ENCODE measurements at places on chromosomes 11 and 22.

- no peak for DNase-seq
Measured at GRCh38 chr22:20107951-20108756, 7.8 kb upstream of the RANBP1 start.

DNA sequence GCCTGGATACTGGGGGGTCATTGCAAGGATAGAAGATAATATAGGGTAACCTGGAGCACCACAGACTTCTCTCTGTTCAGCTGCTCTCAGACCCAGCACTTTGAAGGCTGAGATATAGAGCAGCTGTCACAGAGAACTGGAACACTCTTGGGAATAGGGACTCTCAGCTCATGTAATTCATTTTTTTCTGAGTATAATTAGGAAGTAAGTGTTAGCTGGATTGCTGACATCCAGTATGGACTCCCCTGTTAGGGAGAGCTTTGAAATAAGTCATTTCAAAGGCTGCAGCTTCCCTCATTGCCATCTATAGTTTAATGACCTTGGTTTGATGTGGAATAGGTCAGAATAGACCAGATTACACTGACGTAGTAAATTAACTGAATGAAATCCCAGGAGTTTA, 120.8 kb upstream of the POU2AF2 start:
- DNase-seq: no peak

DNA sequence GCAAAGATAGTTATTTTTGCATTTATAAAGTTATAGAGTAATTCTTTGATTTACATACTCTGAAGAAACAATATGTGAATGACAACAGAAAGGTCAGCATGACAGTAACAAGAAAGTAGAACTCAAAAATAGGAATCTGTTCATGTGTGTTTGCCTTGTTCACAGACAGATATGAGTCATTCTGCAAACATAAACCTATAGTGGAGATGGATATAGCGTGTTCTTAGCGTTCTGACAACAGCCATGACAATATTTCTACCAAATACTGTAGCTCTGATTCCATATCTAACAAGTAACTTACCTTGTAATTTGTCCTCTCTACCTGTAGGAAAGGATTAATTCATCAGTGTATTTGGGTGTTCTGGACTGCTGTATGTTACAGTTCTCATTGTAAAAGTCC, 208.5 kb upstream of the MTMR2 start:
- no peak for DNase-seq

DNA sequence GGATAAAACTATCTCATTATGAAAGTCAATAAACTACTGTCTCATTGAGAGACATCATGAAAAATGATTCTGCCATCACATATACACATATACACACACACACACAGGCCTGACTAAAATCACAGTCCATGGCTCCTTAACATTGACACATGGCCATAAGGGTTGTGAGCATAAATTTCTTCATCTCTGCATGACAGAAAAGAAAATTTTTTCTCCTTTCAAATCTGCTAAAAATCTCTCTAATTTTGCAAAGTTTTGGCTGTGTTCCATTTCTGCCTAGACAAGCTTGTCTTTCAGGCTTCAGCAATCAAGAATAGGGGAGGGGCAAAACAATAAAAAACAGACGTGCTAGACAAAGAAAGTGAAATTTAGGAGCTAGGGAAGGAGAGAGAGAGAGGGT, 324.5 kb downstream of the LRRC4C start:
- DNase-seq: no peak

DNA sequence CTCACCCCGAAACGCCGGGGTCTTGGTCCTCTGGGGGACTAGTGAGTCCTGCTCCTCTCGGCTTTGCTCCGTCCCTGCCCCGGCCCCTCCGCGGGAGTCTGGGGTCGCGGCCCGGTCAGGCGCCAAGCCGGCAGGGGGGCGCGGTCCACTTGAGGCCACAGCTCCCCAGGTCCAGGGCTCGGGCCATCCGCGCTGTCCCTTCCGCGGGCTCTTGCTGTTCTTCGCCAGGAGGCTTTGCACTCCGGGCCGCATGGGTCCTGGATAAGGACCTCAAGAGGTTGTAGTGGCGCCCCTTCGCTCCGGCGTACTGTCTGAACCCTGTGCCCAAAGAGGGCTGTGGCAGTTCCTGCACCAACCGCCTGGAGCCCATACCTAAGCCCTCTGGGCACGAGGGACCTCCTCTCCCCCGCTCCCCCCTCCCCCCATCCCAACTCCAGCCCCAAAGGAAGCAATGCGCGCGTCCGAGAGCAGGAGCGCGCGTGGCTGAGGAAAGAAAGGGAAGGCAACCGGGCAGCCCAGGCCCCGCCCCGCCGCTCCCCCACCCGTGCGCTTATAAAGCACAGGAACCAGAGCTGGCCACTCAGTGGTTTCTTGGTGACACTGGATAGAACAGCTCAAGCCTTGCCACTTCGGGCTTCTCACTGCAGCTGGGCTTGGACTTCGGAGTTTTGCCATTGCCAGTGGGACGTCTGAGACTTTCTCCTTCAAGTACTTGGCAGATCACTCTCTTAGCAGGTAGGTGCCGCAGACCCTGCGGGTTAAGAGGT, at the start of gene ADM:
Gene ADM, plus strand, starts transcription at position 579 of the 767 bp plus-strand sequence. CDS start 628 bp downstream, outside the sequence.
- peak; percentile 14 for DNase-seq

- no peak for DNase-seq
Measured at GRCh38 chr22:39955675-39956074, 4.5 kb upstream of the TMA7B start.

DNA sequence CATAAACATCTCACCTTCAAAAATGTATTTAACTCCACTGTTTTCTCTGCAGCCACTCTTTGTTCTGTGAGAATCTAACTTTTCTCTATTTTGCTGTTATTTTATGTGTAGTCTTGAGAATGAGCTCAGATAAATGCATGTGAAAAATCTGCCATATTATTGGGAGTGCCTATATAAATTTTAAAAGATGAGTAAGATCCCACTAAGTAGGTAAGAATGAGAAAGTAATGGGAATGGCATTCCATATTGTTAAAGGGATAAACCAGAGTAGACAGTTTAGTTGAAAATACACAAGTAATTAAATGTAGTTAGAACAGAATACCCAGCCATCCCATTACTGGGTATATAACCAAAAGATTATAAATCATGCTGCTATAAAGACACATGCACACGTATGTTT, 817.2 kb downstream of the FAM181B start:
- no peak for DNase-seq

All from hippocampal formation (tissue), 2 donors.